Caki2 (cell line): ENCODE measurements at places on chromosomes 2 and 18.
A peak's percentile ranks its signal among the peaks of the same experiment; 100 is the strongest.

DNA sequence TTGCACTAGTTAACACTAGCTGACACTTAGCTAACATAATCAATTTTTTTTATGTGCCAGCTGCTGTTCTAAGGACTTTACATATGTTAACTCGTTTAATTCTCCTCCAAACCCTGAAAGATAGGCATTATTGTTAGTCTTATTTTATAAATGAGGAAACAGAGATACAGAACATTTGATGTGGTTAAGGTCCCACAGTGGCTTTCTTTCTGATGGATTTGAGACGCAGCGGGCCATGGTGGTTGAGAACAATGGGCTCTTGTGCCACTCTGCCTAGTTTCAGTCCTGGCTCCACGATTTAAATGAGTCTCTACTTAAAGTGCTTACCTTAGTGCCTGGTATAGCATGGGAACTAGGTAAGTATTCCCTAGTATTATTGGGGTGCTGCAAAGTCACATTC lies 201.9 kb upstream of the SPRED2 start:
- no peak for DNase-seq

GRCh38 chr2:59896499-59897245 lies 656.8 kb downstream of the BCL11A start:
- DNase-seq, result no peak

DNA sequence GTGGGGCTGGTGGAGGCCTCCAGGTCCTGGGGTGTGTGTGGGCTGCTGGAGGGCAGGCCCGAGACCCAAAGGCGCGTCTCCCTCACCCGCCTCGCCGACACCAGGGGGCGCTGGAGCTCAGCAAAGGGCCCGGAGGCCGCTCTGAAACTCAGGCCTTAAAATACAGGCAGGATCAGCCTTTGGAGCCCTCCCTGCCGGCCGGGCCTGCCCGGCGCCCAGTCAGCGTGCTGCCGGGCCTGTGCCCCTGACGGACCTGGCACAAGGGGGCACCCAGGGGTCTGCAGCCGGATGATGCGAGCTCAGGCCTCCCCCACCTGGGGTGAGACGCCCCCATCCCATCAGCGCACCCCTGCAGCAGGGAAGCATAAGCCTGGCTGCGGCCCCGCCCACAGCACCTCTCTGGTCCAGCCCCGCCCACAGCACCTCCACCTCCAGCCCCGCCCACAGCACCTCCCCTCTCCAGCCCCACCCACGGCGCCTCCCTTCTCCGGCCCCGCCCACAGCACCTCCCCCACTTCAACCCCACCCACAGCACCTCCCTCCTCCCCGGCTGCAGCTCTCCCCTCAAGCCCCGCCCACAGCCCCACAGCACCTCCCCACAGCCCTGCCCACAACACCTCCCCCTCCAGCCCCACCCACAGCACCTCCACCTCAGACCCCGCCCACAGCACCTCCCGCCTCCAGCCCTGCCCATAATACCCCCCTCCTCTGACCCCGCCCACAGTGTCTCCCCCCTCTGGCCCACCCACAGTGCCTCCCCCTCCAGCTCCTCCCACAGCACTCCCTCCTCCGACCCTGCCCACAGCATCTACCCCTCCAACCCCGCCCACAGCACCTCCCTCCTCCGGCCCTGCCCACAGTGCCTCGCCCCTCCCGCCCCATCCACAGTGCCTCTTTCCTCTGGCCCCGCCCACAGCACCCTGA lies 92.8 kb upstream of the OTOS start:
- DNase-seq, result peak; percentile 82

DNA sequence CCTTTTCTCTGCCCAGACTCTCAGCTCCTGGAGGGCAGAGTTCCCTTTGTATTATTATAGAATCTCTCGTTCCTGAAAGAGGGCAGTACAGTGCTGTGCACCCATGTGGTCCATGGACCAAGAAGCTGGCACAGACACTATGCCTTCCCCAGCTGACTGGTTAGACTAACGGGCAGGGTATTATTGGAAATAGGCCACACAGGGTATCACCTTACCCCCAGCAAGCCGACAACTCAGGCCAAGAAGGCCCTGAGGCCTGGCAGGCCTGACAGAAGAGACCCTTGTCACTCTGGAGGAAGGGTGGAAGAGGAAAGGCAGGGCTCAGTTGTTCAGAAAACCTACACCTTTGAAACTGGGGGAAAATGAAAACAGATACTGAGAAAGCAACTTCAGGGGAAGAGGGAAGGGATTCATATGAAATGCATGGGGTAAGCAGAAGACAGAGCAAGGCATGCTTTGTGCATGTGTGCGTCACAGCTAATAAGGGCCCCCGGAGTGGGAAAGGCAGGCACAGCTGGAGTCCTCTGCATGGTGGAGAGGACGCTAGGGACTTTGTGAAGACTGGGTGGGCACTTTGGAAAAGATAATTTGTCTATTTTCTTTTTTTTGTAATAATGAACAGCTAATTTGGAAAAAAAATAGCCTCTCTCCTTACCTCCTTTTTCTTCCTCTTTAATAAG lies 476.8 kb upstream of the CELF4 start:
- DNase-seq, result no peak

DNA sequence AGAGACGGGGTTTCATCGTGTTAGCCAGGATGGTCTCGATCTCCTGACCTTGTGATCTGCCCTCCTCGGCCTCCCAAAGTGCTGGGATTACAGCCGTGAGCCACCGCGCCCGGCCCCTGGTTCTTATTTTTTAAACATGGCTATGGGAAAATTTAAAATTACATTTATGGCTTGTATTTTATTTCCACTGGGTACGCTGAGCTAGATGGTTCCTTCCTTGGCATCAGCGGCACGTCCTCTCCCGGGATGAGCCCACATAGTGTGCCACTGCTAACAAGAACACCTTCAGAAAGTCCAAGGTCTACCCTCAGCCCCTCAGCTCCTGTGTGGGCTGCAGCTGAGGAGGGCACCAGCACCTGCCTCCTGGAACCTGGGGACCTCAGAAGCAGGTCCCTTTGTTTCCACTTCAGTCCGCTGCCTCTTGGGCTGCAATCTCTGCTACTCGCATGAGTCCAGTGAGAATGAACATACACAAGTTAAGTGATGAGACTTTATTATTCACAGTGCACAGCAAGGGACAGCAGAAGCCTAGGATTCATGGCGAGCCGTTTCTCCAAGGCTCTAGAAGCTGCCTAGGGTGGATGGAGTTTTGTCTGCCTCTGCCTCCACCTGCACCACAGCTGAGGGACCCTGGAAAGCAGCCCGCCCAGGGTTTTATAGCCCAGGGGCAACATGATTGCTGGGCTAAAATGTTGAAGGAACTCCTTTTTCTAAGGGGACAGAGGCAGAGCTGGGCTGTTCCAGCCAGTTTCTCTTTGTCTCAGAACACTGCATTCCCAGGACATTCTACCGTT lies 107.5 kb upstream of the TEX51 start:
- no peak for DNase-seq

DNA sequence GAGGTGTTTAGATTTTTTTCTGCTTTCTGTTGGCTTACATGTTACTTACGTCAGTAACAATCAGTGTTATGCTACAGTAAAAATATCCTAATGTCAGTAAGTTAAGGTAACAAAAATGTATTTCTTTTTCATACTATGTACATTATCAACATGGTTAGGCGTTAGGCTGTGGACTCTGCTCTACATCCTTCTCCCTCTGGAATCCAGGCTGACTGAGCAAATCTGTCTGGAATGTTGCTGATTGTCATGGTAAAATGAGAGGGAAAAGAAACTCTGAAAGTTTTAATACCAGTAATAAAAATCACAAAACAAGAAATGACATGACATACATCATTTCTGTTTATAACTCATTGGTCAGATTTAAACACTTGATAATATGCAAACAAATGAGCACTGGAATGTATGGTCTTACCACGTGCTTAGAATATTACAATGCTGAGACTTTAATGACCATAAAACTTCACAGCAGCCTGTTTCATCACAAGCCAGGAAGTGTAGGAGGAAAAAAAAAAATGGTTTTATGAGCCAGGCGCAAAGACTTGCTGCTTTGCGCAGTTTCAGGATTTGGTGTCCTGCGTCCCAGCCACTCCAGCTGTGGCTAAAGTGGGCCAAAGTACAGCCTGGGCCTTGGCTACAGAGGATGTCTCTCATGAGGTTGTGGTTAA lies 252.4 kb downstream of the FSIP2 start:
- DNase-seq, result no peak

- no peak for DNase-seq
Observed at GRCh38 chr2:16319551-16320121, 346.0 kb downstream of the CYRIA start.
